ENCODE measurements at places on chromosomes 1 and 21.

DNA sequence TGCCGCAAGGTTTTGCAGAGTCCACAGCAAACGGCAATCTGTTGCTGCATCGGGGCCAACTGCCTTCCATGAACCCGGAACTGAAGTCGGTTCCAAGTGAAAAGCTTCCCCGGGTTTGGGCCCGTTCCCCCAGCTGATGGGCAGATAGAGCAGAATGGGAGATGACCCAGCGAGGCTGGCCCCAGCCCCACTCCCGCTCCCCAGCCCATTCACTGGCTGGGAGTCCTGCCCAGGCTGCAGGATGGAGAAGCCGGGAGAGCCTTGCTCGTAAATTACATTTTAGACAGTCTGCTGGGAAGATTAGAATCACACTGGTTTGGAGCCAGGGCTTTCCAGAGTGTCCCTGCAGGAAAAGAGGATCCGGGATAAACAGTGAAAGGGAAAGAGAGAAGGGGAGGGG is 31.6 kb upstream of the PAX7 start:
- no peak for DNase-seq

GRCh38 chr1:67710417-67710816 is 25.4 kb downstream of the GADD45A start:
- no peak for DNase-seq

GRCh38 chr1:11875094-11875493 is 16.3 kb upstream of the NPPB start:
- no peak for DNase-seq

DNA sequence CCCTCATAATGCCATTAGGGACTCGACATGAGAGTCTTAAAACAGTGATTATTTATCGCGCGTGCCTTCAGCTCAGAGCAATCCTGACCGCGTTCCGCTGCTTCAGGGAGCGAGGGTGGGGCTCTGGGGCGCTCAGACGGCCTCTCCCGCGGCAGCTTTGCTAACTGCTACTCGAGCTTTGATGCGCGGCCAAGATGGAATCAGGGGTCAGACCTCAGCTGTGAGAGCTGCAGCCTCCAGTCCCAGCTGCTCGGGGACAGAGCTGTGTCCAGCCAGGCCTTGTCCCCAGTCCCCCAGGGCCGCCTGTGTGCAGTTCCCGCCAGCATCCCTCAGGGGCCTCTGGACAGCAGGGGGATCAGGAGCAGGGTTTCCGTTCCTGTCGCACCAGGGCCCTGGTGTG is 104.6 kb upstream of the TTC34 start:
- DNase-seq: no peak

DNA sequence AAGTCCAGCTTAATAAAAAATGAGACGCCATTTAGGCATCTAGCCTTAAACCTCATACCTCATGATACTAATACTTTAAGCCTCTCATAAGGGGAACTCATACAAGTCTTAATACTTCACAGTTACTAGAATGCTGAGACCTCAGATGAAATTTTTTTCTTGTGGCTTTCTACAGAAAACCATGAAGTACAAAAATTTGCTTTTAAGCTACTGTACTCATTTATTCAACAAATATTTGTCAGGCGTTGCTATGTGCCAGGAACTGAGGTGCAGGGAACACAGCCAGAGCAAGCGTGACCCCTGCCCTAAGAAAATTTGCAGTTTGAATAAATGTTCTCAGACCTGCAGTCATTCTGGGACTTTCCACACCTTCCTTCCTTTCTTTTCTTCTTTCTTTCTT is 150.6 kb downstream of the MRPL39 start:
- peak; percentile 10 for DNase-seq

DNA sequence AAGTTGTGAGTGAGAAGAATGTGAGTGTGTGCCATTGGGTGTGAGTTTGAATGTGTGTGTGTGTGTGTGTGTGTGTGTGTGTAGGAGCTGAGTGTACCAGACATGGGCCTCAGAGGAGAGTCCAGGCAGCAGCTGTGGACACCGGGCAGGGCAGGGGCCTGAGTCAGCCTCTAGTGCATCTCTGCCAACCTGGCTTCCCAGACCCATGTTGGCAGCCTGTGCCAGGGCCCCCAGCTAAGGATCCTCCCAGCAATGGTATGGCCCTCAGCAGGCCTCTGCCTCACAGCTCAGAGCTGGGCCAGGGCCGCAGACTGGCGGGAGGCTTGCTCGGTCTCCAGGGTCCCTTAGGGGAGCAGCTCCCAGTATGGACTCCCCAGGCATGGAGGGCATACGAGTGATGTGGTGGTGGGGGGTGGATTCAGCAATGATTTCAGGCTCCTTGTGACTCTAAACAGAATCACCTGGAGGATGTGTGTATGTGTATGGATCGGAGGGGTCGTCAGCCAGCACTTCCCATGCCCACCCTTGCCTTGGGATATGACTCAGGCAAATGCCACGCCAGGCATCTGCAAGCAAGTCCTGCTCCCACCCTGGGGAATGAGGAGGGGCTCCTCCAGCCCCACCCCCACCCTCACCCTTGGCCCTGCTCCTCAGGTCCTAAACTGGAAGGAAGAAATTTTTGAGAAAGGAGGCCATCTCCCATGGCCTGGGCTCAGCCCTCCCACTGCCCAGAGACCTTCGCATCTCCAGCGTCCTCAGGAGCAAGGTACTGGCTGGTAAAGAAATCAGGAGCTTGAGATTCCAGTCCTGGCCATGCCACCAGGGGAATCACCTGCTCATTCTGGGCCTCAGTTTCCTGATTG is 1.8 kb upstream of the FOXO6 start:
- no peak for DNase-seq

- no peak for DNase-seq
These were observed 20.4 kb upstream of the SRSF4 start for GRCh38 chr1:29202053-29202452.

DNA sequence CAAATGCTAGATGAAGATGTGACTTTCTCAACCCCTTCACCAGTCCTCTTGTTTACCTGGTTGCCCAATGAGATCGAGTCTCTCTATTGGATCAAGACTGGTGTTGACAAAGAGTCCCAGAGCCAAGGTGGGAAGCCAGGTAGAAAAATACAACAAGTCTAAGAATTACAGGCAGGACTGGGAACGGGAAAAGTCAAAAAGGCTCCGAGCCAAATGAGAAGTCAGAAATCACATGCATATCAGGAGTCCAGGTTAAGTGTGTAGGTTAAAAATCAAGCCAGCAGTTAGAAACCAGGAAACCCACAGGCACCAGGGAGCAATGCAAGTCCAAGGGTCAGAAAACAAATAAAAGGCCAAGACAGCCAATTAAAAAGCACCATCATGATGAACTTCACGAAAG is 27.4 kb upstream of the DUSP23 start:
- no peak for DNase-seq

DNA sequence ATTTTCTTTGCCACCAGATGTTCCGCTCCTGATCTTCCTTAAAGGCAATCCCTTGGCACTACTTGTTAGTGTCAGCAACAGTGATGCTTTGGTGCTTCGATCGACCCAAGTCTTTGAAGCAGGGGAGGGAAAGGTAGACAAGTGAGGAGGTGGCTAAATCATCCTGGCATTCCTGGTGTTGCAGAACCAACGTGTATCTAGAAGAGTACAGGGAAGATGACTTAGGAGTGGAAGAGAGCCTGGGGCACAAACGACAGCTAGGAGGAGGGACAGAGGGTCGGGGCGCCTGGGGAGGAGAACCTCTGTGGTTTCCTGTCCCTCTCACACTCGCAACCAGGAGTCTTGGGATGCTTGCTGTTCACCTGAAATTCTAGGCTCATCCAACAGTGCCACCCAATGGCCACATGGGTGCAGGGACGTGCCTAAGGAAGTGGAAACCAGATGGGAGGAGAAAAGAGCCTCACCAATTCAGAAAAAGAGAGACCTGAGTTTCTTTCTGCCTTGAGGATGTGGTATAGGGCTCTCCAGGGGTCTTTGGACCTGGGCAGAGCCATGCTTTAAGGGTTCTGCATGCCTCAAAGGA is 9.5 kb upstream of the KCNA2 start:
- no peak for DNase-seq

DNA sequence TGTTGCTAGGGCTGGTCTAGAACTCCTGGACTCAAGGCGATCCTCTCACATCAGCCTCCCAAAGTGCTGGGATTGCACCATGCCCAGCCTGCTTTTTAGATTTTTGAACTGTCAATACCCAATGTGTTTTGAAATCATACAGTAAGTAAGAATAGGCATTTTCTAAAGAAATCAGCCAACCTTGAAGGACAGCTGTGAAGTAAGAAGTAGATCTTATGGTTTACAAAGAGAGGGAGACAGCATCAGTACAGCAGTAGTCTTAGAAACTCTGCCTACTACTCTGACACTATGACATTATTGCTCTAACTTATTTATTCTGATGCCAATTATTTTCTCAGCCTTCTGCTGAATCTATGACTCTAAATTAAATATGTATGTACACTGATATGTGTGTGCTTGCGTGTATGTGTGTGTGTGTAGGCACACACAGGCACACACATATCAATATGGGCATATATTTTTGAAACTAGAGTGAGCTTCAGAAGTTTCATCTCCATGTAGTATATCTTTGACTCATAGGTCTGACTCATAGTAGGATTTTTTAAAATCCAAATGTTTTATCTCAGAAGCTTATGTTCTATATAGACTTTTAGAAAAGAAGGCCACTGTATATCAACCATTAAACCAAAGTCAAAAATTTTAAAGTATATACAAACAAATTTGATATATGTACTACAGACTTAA is 140.4 kb downstream of the COL24A1 start:
- DNase-seq: no peak

DNA sequence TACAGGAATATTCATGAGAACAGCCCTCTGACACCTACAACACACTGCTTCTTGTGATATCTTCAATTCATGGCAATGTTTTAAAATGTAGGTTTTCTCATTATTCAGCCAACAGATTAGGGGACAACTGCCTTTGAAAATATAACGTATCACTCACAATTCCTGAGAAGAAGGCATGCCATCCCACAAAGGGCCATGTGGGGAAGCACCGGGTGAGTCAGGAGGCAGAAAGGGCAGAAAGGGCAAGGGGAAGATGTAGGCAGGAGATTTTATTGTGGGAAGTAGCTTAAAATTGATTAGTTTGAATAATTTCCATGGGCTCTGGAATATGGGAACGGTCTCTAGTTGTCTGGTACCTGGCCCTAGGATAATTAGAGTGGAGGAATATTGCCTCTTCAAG is 165.7 kb downstream of the HHIPL2 start:
- no peak for DNase-seq

GRCh38 chr1:183638649-183639387 is 3.2 kb upstream of the ARPC5 start:
- DNase-seq: no peak

GRCh38 chr1:232452117-232452516 is 177.8 kb downstream of the SIPA1L2 start:
- no peak for DNase-seq

- no peak for DNase-seq
These were observed 76.6 kb upstream of the HOOK1 start for GRCh38 chr1:59738152-59738551.

- no peak for DNase-seq
These were observed at the start of gene ZBTB8A for GRCh38 chr1:32538887-32539583. Gene ZBTB8A, plus strand, starts transcription at chr1:32539427. Its CDS starts 53,505 bp downstream, at chr1:32592932.

DNA sequence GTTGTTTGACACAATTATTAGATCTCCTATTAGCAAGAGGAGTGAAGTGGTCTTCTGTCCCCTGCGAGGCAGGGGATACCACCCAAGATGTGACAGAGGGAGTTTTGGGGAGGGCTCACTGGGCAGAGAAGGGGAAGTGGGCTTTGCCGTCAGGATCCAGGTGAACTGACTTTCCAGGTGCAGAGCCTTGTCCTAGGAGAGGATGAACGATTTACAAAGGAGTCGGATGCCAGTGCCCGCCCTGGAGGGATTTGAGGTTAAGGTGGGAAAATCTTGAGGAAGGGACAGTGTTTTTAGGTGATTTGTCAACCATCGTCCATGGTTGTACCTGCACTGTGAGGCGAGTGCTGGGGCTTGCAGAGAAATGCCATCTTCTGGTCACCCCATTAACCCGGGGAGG is 201.0 kb downstream of the CAMTA1 start:
- DNase-seq: no peak

- DNase-seq: no peak
These were observed 46.0 kb downstream of the RPL5 start for GRCh38 chr1:92877792-92878191.

DNA sequence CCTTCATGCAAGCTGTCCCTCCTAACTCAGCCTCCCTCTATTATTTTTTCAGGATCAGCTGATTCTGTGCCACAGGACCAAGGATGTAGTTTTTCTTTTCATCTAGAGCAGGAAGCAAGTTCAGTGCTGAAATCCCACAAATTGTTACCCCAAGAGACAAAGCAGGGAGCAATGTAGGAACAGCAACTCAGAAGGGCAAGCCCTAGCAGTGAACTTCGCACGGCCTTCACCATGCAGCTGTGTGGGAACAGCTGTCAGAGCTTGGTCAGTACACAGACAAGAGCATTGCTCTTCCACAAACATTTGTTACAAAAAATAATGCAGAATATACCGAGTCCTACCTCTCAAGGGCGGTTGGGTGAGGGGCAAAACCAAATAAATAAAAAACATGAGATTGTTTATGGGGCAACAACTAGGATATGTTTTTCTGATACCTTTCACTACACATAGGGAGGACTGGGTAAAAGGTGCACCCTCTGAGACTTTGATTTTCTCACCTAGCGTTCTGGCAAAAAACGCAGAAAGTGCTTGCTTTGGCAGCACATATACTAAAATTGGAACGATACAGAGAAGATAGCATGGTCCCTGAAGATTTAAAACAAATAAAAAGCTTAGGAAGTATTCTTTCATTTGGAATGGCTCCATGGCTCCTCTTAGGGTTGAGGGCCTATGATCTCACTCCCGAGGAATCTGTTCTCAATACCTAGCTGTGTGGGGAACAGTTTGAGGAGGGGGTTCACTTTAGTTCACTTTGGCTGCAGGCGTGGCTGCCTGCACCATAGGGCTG is 37.1 kb upstream of the ANGPTL7 start:
- no peak for DNase-seq

- DNase-seq: no peak
These were observed 970.7 kb downstream of the KCNT2 start for GRCh38 chr1:195637539-195637938.

GRCh38 chr1:59561796-59562195 is 253.0 kb upstream of the HOOK1 start:
- DNase-seq: no peak

GRCh38 chr1:63448731-63449246 is 74.2 kb downstream of the ITGB3BP start:
- no peak for DNase-seq

DNA sequence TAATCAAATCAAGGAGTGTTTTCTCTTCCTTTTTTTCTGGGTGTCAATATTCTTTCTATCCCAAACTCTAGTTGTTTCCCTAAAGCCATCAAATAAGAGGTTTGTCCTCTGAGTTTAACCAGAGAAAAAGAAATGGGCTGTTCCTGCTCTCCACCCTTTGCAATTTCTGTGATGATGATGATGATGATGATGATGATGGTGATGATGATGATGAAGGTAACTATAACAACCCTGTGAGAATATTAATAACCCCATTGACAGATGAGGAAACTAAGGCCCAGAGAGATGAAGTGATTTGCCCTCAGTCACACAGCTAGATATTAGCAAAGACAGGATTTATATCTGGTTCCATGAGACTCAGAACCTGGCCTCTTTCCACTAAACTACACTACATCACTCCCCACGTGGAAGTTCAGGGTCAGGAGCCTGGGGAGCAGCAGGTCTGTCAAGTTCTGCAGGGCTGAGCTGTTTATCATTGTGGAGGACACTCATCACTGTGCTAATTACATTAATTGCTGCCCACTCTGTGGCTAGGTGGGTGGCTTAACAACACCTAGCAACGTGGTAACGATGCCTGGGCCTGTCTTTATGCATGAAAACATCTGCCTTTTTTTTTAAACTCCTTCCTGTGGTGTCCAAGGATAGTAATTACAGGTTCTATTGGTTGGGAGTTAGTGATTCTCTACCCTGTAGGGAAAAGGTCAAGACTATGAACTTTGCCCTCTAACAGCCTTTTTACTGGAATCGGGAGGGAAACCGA is 19.0 kb upstream of the JUN start:
- DNase-seq: no peak

- DNase-seq: no peak
These were observed 24.2 kb upstream of the NPL start for GRCh38 chr1:182765391-182765790.
